NT2/D1 (cell line): ENCODE measurements at places on chromosomes 1 and 21.

- DNase-seq: no peak
Observed at GRCh38 chr1:216984536-216984935, 261.3 kb upstream of the ESRRG start.

- no peak for DNase-seq
Observed at GRCh38 chr1:7046314-7046713, 261.1 kb downstream of the CAMTA1 start.

- no peak for DNase-seq
Observed at GRCh38 chr1:187266051-187266450, 437.3 kb downstream of the PLA2G4A start.

- peak; percentile 81 for DNase-seq
Observed at GRCh38 chr1:39816415-39817090, 27.9 kb upstream of the BMP8B start.

DNA sequence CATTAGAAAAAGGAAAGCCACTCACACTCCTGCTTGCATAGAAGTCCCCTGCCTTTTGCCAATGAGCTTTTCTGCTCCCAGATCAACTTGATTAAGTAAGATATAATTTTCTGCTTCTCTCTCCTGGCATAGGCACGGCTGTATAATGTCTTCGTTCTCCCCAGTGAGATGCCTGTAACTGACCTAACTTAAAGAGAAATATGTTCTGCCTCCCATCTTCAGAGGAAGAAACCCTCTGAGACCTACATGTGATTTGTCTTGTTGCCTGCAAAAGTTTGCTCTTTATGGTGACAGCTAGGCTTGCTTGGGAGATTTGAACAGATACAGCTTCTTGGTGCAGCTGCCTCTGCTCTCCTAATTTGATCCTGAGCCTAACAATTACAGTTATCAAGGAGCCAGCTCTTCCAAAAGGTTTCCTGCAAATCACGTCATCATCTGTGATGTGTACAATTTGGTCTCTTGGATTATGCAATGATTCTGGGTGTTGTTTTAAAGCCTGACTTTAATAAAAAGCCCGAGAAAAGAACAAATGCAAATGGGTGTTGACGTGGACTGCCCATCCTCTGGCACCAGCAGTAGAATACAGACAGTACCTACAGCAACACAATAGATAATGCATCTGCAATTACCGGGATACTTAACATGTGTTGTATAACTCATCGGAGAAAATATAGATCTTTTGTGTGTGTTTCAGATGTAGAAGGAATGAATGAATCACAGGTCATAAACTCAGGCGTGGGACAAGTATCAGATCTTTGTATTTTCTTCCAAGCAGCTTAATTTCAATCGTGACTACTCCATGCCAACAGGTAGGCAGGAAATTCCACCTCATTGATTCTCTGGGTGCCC, 76.2 kb upstream of the KAZN start:
- no peak for DNase-seq

- no peak for DNase-seq
Observed at GRCh38 chr1:196545222-196545621, 63.0 kb downstream of the KCNT2 start.

DNA sequence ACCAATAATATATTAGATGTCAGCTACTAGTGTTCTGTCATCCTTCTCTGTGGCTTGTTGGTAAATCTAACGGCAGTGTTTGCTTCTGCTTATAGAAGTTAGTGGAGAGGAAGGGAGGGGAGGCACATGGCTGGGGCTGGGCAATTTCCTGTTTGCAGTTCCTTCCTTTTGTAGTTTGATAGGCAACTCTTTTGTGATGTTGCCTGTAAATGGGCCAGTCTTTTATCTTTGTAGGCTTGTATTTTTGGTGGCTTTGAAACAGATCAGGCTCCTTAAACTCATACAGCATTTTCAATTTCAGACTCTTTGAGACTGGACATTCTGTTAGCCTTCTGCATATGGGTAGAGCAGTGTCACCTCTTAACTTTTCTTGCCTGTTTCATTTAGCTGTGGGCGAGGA, 48.1 kb downstream of the CDC14A start:
- peak; percentile 33 for DNase-seq

- DNase-seq: no peak
Observed at GRCh38 chr1:48671578-48671977, 105.1 kb downstream of the BEND5 start.

GRCh38 chr1:157325220-157325619, 187.0 kb upstream of the ETV3 start:
- no peak for DNase-seq

GRCh38 chr1:25544243-25544764, 898 bp downstream of the LDLRAP1 start:
- no peak for DNase-seq

DNA sequence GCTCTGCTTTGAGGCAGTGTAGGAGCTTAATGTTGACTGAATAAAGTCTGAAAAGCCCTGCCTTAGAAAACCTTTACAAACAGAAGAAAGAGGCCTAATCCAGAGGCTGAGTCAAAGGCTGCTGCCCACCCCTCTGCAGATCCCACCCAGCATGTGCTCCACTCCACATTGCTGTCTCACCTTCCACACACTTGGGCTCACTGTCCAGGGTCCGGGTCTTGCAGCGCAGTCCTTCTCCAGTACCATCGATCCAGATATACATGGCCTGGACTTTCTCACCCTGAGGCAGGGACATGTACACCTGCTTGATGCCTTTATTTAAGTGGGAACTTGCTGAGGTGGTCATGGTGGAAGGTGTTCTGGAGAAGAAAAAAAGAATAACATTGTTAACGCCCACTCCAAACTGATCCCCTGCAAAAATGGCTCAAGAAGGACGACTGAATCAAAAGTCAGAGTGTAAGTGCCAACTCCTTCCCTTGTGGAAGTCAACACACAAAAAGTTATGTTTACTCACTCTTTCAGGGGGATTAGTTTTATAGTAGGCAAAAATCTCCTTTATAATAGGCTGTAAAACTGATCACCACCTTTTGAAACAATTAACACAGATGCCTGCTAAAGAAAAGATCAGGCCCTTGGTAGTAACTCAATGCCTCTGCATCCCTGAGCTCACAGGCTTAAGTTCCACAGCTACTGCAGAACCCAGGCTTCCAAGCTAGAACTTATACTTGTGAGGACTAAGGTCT, 3.0 kb downstream of the GLUL start:
- no peak for DNase-seq

DNA sequence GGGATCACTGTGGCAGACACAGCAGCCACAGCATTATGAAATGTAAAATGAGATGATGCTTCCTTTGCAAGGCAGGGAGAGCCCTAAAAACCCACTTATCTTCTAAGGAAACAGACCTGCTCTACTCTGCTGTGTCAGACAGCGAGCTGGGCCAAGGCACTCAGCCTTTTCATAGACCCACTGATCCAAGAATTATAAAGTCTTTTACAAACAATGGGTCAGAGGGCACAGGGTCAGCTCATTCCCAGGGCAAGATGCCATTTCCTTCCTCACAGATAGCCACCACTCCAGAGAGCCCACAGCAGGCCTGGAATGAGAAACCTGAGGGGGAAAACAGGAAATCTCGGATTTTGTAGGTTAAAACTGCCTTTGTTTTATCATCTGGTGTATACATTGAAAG, 42.9 kb downstream of the CASQ2 start:
- no peak for DNase-seq

DNA sequence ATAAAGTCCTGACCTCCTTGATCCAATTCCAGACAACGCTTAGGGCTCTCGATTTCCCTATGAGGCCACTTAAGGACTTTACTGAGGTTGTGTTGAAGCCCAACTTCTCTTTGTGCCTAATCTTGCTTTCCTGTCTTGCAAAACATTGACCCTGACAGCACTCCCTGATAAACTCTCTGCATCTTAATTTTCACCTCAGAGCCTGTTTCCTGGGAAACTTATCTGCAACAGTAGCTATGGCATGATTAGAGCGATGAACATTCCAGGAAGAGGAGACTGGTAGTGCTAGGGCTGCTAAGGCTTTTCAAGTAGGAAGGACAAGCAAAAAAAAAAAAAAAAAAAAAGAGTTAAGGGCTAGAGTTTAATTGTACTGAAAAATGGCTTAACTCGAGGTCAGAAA, 118.9 kb downstream of the RGS21 start:
- DNase-seq: no peak

DNA sequence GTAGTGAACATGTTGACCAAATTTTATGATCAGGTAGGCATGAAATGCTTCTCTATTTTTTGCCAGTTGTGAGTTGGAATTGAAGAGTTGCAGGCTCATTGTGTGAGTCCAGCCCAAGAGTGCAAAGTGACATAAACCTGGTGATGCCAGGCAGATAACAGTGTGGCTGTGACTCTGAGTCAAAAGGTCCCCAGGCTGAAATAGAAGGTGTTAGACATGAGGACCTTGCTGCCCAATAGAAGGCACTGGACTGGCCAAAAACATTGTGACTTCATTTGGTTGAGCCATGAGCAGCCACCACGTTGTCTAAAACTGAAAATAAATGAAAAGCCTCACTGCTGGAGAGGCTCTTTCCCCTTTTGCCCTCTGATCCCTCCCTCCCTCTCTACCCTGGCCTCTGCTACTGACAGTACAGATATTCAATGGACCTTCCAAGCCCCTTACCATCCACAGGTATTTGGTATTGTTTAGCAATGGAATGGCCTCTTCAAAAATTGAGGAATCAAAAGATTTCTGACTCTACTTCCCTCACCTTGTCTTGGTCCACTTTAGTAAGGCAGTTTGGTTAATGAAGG, 67.8 kb upstream of the ABCD3 start:
- no peak for DNase-seq

DNA sequence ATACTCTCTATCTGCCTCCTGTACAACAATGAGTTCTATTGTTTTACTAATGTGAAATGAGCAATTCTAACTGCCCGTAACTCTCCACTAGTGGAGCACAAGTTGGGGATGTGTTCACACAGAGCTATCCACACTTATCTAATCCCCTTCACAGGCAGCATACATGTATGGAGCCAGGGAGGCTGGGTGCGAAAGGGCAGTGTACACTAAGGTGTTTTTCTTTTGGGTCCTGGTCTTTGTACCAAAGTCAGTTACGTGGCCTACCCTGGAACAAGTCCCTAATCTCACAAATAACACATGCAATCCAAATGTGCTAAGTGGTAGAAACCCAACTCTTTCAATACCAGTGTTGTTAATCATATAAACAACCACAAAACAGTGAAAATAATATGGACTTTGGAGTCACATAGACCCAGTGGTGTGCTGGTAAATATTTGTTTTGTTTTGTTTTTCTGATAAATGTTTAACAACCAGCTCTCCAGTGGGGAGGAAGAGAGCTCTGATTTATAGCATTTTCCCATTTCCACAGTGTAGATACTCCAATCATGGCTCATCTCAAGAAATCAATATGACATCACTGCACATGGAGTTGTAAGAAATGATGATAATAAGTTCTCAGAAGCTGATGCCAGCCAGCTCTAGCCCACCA, 319.9 kb upstream of the DUSP10 start:
- no peak for DNase-seq

- no peak for DNase-seq
Observed at GRCh38 chr1:26290122-26290881, 10.4 kb downstream of the SH3BGRL3 start.

- DNase-seq: peak; percentile 60
Observed at GRCh38 chr1:14113841-14114567, 414.0 kb downstream of the PRDM2 start.

DNA sequence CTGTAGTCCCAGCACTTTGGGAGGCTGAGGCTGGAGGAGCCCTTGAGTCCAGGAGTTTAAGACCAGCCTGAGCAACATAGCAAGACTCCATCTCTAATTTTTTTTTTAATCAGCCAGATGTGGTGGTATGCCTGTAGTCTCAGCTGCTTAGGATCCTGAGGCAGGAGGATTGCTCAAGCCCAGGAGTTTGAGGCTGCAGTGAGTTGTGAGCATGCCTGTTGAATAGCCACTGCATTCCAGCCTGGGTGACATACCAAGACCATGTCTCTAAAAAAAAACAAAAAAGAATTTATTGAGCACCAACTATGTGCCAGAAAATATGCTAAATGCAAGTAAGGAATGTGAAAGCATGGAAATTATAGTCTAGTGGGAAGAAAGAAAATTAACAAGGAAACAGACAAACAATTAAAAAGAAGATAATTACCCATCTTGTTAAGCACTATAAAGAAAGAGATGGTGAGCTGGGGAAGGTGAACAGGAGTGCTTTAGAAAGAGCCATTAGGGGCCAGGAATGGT, 104.0 kb upstream of the ZNF678 start:
- no peak for DNase-seq

- DNase-seq: no peak
Observed at GRCh38 chr1:228150461-228151179, 890 bp downstream of the GJC2 start.

- DNase-seq: no peak
Observed at GRCh38 chr1:59410457-59410856, 113.6 kb downstream of the FGGY start.

- peak; percentile 18 for DNase-seq
Observed at GRCh38 chr1:110339407-110340206, 430 bp downstream of the RBM15 start.

DNA sequence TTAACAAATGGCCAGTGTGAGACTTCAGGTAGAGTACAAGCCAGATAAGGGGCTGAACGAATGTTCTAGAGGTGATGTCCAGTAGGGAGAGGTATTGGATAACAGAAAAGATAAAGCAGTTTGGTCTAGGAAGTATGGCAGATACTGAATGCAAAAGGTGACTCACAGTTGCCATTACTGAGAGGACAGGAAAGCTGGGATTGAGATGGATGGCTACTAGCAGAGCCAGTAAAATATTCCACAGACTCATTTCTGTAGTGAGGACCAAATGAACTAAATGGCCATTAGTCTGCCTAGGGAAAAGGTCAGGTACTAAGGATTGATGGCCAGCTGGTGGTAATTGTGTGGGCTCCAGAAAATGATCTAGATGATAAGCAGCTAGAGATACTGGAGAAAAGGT, 11.5 kb downstream of the MACO1 start:
- no peak for DNase-seq

GRCh38 chr1:4756851-4757580, 102.6 kb downstream of the AJAP1 start:
- no peak for DNase-seq

- DNase-seq: peak; percentile 27
Observed at GRCh38 chr21:44199448-44199847, 41.3 kb downstream of the ICOSLG start.

DNA sequence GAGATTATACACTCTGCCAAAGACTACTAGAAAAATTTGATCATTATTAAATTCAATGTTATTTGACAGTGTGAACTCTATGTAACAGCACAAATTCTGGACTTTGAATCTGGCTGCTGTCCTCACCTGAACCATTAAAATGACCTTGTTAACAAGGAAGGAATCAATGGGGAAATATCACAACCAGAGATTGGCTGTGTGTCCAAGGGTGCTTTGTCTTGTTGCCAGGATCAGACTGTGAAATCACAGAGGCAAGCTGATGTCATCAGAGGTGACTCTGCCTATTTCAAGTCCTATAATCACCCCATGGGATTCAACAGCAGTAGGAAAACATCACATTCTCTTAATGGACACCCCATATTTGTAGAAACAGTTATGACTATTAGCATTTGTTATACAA, 46.8 kb downstream of the ADAMTS5 start:
- no peak for DNase-seq

DNA sequence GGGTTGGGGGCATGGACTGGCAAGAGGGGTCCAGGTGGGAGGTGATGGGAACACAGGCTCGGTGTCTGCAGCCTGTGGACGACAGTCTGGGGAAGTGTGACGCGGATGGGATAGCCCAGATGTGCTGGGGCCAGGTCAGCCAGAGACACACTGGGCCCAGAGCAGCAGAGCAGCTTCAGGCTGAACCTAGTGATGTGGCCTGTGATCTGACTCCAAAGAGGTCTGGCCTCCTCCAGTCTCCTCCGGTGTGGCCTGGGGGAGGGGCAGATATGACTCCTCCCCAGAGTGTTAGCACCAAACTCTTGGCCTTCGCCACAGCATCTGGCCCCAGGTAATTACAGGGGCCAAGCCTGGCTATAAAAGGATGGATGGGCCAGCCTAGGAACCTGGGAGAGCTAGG, 13.5 kb downstream of the EFNA3 start:
- DNase-seq: no peak
